ENCODE measurements at places on chromosomes 7 and 10.

- no peak for DNase-seq
Measured at GRCh38 chr10:7405637-7406036, 5.2 kb downstream of the SFMBT2 start.

DNA sequence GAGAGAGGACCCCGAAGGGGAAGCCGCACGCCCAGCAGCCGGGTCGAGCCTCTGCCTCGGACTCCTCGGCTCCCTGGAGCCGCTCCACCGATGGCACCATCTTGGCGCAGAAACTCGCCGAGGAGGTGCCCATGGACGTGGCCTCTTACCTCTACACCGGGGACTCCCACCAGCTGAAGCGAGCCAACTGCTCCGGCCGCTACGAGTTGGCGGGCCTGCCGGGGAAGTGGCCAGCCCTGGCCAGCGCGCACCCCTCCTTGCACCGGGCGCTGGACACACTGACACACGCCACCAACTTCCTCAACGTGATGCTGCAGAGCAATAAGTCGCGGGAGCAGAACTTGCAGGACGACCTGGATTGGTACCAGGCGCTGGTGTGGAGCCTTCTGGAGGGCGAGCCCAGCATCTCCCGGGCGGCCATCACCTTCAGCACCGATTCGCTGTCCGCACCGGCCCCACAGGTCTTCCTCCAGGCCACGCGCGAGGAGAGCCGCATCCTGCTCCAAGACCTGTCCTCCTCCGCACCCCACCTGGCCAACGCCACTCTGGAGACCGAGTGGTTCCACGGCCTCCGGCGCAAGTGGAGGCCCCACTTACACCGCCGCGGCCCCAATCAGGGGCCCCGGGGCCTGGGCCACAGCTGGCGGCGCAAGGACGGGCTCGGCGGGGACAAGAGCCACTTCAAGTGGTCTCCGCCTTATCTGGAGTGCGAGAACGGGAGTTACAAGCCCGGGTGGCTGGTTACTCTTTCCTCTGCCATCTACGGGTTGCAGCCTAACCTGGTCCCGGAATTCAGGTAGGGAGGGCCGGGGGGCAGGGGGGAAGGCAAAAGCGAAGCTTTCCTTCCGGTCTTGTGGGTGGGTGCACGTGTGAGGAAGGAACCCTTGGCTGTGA lies 973 bp downstream of the GPR158 start:
- DNase-seq, result no peak

GRCh38 chr10:3225561-3225960 lies 53.0 kb upstream of the PITRM1 start:
- DNase-seq, result peak; percentile 94

GRCh38 chr7:78939669-78940068 lies 513.8 kb downstream of the MAGI2 start:
- DNase-seq, result no peak

All from fibroblast of skin of scalp (primary cell).